MCF 10A (cell line): ENCODE measurements at places on chromosomes 1 and 21. TPM values are rescaled to one million over a fixed set of nuclear protein-coding genes. Genes with fewer than 3 reads are reported as not detected.
A peak's percentile ranks its signal among the peaks of the same experiment; 100 is the strongest.

YTHDF2 gene
- 102 and 127 TPM in 2 replicates for total RNA-seq

OR2T11 gene
- not detected in 2 replicates for total RNA-seq

SPRR2G gene
- total RNA-seq: not detected in 2 replicates

DNA sequence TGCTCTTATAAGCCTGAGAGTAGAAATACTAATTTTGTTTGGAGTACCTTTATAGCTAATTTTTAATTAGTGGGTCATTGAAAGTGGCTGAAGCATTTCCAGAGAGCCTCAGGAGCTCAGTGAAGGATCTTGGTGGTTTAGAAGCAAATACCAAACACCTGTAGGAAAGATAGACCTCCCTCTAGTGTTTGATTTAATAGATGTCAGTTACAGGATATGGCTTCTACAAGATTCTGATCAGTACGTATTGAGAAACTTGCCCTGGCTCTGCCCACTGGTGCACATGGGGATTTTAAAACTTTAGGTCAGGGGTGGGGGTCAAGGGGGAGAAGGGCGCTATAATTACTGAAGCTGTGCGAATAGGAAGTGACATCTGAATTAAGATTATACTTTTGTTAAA, 122.2 kb downstream of the POU2F1 start:
- no peak overlapping the region for H3K27ac ChIP-seq
- no peaks in the 10 kb centered on the region for H3K36me3 ChIP-seq
- no peak overlapping the region for H3K4me3 ChIP-seq
- peak; percentile 53 for DNase-seq
- no peaks in the 10 kb centered on the region for H3K27me3 ChIP-seq
- H3K4me1 ChIP-seq: peaks cover 18% of the 10 kb centered on the region

DNA sequence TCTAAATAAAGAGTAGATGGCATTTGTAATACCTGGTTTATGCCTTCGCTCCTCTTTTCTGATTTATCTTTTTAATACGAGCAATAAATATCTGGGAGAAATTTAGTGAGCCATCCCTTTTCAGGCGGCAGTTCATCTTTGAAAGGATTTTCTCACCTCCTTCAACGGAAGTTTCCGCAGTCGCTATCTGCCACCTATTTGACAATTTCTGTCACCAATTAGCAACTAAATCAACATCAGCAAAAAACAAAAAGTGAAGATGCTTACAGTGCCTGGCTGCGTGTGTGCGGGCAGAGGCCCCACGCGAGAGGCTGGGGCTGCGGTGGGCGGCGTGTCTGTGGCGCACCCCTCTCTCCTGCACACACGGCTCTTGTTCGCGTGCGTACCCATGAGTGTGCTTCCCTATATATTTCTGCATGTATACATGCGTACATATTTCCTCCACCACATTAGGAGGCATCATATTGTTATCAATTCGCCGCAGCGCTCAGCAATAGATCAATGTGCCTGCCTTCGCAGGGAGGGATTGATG, 117.3 kb upstream of the BARHL2 start:
- no peaks in the 10 kb centered on the region for H3K4me1 ChIP-seq
- no peak overlapping the region for H3K27ac ChIP-seq
- H3K36me3 ChIP-seq: no peaks in the 10 kb centered on the region
- H3K27me3 ChIP-seq: peaks cover 45% of the 10 kb centered on the region

- no peak for DNase-seq
- no peaks in the 10 kb centered on the region for H3K36me3 ChIP-seq
- H3K4me1 ChIP-seq: peaks cover 6% of the 10 kb centered on the region
- H3K27me3 ChIP-seq: no peaks in the 10 kb centered on the region
- H3K4me3 ChIP-seq: no peak overlapping the region
Measured at GRCh38 chr1:114341299-114341698, 169.7 kb downstream of the TRIM33 start.

DNA sequence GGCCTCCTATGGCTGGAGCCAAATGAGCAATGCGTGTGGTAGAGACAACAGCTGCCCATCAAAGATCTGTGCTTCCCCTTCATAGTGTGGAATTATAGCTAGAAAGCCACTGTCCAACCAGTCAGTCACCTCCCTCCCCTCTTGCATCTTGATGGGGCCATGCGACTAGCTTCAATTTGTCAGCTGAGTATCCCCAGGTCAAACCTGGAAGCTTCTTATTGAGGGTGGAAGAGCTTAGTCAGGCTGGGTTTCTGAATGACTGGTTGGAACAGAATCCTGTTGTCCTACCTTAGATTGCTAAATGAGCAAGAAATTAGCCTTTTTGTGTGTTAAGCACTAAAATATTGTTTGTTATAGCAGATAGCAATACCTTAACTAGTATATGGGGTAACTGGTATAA, 625.4 kb downstream of the PTPRC start:
- no peak for DNase-seq
- no peaks in the 10 kb centered on the region for H3K4me1 ChIP-seq
- H3K36me3 ChIP-seq: no peaks in the 10 kb centered on the region
